AG10803 (cell line): ENCODE measurements at places on chromosomes 5 and 9.

GRCh38 chr5:62152394-62153087 is 153.5 kb upstream of the KIF2A start:
- peak; percentile 4 for DNase-seq

DNA sequence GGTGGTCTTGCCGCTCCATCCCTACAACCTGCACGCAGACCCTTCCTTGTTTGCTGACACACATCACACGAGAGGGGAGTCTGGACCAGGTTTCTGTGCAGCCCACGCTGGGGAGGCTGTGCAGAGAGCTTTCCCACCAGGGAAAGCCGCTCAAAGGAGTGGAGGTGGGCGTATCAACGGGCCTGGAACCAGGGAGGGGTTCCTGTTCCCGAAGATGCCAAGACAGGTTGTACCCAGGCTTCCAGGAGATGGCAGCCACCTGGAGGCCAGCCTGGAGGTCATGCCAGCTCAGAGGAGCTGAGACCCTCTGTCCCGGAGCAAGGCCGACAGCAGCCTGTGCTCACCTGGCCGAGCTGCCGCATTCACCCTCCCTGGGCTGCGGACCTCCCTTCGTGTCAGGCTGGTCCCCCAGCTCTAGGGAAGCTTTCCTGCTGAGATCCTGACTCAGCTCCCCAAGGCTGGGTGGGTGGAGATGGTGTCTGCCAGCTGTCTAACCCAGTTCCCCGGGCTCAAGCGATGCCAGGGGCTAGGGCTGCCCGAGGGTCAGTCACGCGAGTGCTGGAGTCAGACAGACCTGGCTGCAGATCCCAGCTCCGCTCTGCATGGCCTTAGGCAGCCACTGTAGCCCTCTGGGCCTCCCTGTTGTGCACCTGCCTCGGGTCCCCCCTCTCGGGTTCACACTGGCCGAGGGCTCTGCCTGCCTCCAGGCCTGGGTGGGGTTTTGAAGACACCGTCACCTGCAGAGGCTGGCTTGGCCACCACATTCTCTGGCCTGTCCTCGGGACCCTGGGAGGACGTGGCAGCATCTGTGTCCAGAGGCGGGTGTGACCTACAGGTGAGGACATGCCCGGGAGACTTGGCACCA is 28.5 kb upstream of the QSOX2 start:
- DNase-seq, result no peak

GRCh38 chr9:115042781-115043509 is 75.0 kb downstream of the TNC start:
- peak; percentile 77 for DNase-seq

DNA sequence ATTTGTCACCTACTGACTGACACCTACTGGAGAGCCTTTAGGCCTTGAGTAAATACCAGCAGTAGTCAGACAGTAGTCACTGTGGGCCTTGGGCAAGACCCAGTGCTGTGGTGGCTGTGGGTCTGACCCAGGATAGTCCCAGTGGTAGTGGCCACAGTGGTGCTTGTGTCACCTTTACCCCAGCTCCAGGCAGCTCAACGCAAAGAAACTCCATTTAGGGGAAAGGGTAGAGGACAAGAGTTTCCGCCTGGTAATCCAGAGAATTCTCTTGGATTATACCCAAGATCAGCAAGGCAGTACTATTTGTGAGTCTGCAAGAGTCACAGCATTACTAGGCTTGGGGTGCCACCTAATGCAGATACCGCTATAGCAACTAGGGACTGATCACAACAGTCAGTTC is 28.9 kb downstream of the CERT1 start:
- no peak for DNase-seq

DNA sequence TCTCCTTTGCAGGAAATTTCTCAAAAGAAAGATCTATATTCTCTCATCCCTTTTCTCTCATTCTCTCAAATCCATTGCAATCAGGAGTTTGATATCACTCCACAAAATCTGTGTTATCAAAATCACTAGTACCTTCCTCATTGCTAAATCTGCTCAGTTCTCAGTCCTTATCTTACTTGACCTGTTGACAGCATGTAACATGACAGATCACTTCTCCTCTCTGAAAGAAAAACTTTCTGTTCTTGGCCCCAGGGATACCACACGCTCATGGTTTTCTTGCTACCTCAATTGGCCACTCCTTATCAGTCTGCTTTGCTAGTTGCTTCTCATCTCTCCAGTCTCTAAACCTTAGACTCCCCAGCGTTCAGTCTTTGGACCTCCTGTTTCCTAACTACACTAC is 22.1 kb downstream of the SRP19 start:
- no peak for DNase-seq

DNA sequence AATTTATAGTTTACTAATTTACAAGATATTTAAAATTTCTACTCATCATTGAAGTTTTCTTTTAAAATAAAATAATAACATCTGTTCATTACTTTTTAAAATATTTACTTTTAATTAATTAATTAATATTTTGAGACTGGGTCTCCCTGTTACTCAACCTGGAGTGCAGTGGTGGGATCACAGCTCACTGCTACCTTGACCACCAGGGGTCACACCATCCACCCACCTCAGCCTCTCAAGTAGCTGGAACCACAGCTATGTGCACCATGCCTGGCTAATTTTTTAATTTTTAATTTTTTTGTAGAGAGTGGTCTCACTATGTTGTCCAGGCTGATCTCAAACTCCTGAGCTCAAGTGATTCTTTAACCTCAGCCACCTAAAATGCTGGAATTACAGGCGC is 1013.6 kb downstream of the CDH9 start:
- no peak for DNase-seq

DNA sequence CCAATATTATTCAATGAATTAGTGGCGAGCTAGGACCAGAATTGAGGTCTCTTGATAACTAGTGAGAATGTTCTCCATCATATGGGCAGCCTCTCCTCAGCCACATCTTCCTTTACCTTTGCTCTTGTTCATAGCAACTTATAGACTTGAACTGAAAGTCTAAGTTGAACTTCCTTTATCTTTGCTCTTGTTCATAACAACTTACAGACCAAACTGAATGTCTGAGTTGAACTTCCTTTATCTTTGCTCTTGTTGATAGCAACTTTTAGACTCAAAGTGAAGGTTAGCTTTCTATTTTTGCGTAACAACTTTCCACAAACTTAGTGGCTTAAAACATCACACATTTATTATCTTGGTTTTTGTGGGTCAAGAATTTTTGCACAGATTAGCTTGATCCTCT is 146.4 kb upstream of the C9orf72 start:
- DNase-seq, result no peak

- DNase-seq, result no peak
Observed at GRCh38 chr5:66708368-66708767, 112.2 kb downstream of the MAST4 start.

GRCh38 chr5:30845194-30845593 is 348.3 kb upstream of the CDH6 start:
- no peak for DNase-seq

DNA sequence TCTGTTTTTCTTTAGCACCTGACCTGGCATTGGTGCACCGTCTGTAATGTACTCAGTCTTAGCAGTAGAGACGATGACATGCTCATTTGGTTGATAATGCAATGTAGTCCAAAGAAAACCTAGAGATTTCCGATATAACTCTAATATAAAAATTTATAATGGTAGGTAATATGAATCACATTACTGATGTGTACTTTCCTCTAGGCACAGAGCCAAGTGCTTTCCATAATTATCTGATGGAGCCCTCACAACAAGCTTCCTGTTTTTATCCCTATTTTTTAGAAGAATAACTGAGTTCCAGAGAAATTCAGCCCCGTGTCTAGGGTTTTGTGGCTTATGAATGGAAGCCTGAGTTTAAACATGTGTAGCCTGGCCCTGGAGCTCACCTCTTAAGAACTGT is 53.7 kb downstream of the KDM4C start:
- no peak for DNase-seq

- DNase-seq, result peak; percentile 10
Observed at GRCh38 chr9:76194896-76195295, 199.3 kb downstream of the RFK start.

DNA sequence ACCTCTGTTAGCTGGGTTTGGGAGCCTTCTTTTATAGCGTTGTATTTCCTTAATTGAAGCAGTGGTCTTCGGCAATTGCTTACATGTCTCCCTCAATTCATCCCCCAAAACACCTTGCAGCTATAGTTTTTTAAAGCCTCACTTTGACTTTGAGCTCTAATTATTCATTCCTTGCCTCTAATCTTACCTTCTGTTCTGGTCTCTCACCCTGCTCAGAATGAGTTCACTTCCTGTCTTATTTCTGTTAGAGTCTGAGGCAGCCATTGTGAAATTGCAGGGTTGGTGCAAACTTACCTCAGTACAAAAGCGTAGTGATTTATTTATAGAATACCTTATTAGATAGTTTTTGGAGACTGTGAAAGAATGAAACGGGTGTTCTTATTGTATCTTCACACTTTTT is 35.0 kb downstream of the AOPEP start:
- DNase-seq, result no peak

DNA sequence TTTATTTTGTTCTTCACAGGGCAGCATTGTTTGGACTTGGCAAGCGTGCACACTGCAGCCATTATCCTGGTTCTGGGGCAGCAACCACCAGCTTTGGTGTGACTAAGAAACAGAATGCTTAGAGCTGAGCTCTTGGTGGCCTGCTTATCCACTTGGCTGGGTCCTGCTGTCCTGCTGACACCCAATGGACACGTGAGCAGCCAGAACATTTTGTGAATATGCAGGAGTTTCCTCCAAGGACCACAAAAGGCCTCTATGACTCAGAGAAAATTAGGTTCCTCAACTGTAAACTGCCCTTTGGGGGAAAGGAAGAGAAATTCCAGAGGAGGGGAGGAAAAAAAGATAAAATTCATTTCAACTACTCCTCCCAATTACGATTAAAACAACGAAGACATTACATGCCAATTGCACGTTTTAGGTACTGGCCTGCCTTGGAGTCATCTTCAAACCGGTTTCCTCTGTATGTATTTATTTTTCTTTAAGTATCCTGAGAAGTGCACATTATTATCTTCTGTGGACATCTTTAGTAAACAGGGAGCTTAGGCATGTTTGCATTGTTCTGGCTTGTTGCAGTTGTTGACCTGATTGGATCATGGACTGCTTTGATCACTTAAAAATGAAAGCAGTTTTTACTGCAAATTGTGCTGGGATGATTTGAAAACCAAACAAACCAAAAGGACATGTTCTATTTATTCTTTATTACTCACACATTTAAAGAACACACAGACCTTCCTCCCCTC is 82.3 kb upstream of the TLE4 start:
- peak; percentile 36 for DNase-seq

GRCh38 chr9:24451346-24451745 is 94.4 kb downstream of the IZUMO3 start:
- DNase-seq, result no peak

- DNase-seq, result peak; percentile 92
Observed at GRCh38 chr9:129496473-129497004, 124.4 kb downstream of the C9orf50 start.

GRCh38 chr5:12320331-12320730 is 416.1 kb upstream of the CTNND2 start:
- no peak for DNase-seq

DNA sequence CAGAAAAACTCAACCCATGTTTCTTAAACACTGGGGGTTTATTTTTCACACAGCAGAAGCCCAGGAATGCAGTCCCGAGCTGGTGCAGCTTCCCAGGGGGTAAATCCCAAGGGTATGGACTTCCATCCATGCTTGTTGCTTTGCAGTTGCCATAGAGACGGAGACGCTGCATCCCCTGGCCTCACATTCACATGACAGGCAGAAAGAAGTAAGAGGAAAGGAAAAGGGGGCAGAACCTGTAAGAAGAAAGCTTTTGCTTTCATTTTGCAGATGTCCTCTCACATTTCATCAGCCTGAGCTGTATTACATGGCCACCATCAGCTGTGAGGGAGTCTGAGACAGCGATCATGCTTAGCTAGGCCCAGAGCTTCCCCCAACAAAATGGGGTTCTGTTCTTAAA is 321.0 kb downstream of the AGTPBP1 start:
- DNase-seq, result peak; percentile 28

- DNase-seq, result no peak
Observed at GRCh38 chr5:100722657-100723056, 180.4 kb downstream of the ST8SIA4 start.

DNA sequence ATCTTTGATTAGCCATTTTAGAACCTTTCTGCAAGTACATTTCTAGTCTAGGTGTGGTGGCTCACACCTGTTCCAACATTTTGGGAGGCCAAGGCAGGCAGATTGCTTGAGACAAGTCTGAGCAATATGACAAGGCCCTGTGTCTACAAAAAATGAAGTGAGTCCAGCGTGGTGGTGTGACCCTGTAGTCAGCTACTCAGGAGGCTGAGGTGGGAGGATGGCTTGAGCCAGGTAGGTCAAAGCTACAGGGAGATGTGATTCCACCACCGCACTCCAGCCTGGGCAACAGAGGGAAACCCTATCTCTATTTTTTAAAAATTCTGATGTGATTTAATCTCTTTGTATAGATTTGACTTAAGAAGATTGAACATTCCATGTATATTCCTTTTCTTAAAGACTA is 95.7 kb upstream of the FAM120A start:
- no peak for DNase-seq

DNA sequence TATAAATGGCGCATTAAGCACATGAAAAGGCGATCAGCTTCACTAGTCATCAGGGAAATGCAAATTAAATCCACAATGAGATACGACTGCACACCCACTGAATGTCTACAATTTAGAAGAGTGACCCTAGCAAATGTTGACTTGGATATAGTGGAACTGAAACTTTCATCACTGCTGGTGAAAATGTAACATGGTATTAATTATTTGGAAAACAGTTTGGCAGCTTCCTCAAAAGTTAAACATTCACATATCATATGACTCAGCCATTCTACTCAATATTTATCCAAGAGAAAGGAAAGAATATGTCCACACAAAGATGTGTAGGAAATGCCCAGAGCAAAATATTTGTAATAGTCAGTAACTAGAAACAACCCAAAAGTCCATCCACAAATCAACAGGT is 146.5 kb downstream of the LPAR1 start:
- peak; percentile 75 for DNase-seq

DNA sequence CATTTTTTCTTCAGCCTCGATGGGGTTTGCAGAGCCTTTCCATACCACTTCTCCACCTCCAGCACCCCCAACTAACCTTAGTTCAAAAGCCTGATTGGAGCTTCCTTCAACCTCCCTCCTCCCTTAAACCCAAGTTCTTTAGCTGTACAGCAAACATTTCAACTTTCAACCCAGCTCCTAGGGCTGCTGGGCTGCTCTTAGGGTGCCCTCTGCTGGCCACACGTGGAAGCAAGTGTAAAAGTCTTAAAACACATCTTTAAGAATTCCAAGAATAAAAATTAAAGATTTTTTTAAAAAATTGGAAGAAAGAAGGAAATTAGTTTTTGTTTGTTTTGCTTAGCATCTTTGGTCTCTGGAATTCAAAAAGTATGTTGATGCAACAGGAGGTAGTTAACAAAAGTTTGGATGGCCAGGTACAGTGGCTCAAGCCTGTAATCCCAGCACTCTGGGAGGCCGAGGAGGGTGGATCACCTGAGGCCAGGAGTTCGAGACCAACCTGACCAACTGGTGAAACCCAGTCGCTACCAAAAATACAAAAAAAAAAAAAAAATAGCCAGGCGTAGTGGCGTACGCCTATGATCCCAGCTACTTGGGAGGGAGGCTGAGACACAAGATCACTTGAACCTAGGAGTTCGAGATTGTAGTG is 15.5 kb upstream of the HSD17B3 start:
- peak; percentile 64 for DNase-seq
